CD4-positive, alpha-beta T cell treated with Interferon gamma for 1 hour (primary cell): ENCODE measurements at places on chromosomes 1 and 21.

DNA sequence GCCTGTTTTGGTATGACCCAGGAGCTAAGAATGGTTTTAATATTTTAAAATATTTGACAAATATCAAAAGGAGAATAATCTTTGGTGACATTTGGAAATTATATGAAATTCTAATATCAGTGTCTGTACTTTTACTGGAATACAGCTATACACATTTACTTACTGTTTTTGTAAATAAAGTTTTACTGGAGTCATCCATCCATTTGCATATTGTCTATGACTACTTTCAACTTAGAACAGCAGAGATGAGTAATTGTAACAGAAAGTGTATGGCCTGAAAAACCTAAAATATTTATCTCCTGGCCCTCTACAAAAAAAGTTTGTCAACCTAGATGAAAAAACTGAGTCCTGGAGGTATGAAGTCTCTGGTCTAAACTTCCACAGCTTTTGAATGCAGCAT is 5.8 kb upstream of the MAP3K7CL start:
- DNase-seq = no peak

- DNase-seq = no peak
These were observed 5.5 kb upstream of the OLFML2B start for GRCh38 chr1:162029157-162029556.

GRCh38 chr1:150168960-150169601 is 19.4 kb downstream of the PLEKHO1 start:
- DNase-seq = peak; percentile 60

DNA sequence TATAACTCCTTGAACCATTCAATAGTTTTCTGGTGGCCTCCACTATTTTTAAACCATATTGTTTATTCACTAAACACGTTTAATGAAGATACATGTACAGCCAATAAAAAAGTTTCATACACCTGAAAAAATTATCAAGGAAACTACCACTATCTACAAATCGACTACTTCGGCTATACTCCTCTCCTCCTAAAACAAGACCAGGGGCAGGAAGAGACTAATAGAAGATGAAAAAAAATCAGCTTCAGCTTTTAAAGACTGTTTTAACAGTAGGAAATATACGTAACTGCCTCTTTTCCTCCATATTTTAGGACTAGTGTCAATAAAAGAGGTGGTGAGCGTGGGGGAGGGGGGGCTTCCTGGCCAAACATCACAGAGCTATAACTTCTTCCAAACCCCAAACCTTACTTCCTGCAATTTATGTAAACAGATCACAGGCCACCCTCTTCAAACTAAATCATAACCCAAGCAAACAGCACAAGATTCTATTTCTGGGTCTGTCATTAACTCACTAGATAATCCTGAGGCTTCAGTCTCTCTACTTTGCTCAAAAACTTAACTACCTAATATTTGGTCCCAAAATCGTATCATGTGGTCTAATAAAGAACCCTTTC is 15.1 kb downstream of the FOXJ3 start:
- peak; percentile 9 for DNase-seq

DNA sequence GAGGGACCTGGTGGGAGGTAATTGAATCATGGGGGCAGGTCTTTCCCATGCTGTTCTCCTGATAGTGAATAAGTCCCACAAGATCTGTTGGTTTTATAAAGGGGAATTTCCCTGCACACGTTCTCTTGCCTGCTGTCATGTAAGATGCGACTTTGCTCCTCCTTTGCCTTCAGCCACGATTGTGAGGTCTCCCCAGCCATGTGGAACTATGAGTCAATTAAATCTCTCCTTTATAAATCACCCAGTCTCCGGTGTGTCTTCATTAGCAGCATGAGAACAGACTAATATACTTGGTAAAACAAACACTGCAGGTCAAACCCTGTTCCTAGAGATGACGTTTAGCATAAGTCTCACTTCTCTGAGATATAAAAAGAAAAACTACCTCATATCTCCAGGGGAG is 148.3 kb downstream of the MATN1 start:
- no peak for DNase-seq

DNA sequence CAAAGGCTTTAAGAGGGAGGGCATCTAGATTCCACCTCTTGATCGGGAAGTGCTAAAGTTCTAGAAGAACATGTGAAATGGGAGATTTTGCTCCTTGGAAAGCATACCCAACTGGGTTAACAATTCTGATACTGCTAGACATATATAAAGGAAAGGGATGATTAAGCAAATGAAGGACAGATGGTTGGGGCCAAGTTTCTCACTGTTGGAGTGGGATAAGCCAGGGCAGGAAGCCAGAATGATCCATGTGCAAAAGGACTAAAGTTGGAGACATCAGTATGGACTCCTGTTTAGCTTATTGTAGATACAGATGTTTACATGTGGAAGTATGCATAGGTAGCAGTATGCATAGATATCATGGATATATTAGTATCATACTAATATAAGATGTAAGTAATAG is 16.8 kb downstream of the PLA2G5 start:
- DNase-seq = no peak

GRCh38 chr1:115118086-115118485 is 28.8 kb upstream of the TSPAN2 start:
- DNase-seq = no peak

DNA sequence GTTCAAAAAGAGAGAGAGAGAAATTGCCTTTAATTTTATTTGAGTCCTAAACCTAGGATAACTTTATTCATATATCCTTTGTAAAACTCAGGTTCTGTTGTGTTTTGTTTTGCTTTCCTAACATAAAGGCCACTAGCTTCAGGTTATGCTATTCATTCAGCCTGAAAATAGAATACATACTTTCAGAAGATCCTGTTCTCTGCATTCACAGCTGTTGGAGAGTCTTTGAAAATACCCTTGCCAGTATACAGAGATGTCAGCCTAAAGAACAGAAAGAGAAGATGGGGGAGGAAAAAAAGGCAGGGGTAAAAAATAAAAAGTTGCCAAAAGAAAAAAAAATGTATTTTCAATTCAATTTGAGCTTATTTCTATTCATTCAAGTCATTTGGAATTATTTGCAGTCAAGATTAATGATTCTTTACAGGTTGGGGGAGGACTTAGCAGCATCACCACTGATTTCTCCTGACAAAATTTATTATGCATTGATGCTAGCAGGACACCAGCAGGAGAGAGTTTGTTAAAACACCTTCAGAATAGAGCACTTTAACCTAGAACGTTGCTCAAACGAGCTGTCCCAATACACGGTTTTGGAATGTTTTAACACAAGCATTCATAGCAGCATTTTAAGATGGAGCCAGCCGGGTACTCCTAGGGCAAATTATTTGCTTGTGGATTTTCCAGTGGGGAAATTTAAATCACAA is 318.5 kb downstream of the NTNG1 start:
- DNase-seq = no peak

GRCh38 chr1:227450489-227450888 is 112.9 kb upstream of the ZNF678 start:
- no peak for DNase-seq

DNA sequence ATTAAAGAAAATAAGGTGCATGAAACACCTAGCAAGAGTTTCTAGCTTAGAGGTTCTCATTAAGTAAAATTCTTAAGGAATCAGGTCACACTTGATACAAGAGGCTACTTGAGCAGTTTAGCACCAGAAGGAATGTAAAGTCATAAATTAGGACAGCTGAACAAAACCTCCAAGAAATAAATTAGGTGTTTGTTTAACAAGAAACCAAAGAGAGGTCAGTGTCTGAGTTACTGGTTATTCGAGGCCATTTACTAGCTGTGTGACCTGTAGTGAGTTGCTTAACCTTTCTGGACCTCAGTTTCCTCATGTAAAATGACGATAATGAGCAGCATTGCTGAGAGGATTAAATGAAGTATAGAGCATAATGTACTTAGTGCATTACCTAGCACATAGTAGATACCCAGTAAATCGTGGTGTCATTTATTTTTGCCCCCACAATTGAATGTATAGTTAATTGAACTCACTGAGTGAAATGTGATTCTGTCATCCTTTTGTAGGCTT is 908 bp upstream of the ELK4 start:
- DNase-seq = no peak

DNA sequence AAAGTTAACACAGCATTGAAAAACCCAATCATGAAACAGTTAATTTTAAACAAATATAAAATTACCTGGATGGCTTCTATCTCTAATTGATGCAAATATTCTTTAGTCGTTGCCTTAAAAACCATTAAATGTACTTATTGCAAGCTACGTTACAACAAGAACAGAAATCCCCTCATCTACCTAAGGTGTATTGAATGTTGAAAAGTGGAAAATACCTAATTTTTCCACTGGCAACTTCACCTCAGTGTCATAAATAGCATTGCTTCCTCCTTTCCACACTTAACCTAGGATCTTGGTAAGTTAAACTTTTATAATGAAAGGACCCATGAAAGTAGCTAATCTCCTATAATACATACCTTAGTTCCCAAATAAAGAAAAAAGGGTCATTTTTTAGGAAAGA is 5.4 kb downstream of the GADD45A start:
- no peak for DNase-seq

DNA sequence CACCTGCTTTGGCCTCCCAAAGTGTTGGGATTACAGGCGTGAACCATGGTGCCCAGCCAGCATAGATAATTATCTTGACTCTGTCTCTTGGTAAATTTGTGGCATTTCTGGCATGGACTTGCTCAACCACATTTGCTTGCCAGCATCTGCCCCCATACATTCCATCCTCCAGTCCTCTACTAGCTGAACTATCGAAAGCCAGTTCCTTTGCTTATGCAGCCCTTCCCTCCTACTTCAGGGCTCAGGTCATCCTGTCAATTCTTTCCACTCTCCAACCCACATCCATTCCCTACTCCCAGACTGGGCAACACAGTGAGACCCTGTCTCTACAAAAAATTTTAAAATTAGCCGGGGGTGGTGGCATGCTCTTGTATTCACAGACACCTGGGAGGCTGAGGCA is 13.0 kb upstream of the UQCRHL start:
- no peak for DNase-seq

GRCh38 chr1:10851024-10852013 is 54.9 kb upstream of the CASZ1 start:
- no peak for DNase-seq

DNA sequence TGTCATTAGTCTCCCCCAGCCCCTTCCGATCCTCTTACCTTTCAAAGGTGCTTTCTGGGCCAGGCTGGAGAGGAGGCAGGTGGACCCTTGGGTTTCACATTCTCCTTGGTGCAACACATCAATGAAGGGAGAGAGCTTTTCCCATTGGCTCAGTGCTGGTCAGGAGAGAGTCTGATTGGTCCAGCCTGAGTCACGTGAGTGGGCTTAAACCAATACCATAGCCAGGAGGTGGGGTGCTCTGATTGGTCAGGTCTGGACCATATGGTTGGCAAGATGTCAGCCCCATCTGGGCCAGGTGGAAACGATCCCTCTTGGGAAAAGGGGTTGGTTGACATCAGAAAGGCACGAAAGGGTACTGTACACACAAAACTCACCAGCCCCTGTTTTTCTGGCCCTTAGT is 44.8 kb upstream of the ABCG1 start:
- no peak for DNase-seq

DNA sequence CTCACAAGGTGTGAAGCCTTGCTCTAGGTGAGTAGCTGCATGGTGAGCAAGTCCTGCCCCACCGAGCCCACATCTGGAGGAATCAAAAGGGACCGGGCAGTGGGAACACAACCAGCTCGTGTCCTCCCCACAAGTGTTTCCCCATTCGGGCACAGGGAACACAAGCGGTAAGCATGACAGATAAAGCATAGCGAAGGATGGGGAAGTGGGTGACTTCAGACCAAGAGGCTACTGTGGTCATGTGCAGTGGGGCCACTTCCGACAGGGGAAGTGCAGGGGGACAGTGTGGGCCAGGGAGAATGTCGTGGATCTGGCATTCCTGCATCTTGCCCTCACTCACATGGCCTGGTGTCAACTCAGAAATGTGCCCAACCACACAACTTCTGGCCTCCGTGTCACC is 306.2 kb downstream of the FAM72C start:
- no peak for DNase-seq

DNA sequence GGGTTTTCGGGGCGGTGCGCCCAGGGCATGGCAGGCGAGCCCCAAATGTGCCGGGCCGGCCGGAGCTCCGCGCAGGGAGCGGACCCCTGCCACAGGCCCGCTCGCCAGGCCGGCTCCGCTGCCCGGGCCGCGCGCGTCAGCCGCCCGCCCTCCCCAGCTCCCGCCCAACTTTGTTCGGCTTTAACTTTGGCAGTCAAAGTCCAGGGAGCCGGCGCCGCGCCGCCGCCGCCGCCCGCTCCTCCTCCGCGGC is 488 bp downstream of the SLC35D1 start:
- peak; percentile 11 for DNase-seq

DNA sequence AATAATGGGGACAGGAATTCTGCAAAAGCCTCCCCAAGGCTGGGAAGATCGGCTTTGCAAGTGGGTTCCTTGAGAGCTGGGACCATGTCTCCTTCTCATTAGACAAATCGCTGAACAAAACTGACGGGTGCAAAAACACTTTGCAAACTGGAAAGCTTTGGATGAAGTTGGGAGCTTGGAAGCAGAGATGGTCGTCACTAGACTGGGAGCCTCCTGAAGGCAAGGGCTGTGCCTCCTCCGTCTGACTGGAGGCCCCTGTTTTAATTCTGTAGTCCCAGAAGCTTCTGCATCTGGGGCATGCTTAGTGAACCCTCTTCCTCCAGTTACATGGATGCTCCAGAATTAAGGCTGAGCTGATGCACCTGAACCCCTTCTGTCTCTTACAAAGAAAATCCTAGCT is 82.3 kb upstream of the IFFO2 start:
- no peak for DNase-seq

DNA sequence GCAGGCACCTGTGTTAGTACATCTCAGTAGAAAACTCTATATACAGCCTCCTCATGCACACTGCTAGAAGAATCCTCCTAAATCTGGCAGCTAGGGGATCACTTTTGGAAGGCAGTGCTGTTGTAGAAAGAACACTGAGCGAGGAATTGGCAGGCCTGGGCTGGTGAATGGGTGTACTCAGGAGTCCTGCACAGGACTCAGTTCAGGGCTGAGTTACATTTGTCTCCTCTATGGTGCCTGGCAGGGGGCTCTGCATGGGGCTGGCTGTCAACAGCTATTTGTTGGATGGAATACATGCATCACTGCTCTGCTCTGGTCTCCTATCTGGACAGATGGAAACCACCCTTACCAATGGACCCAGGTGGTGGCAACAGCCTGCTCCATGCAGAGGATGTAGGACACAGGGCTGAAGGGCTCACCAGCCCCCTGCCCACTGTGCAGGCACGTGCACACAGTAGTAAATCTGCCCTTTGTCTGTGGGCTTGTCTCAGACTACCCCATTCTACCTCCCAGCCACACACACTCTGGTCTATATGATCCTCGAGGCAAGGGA is 74.2 kb downstream of the LRIG2 start:
- no peak for DNase-seq
